Fibroblast of upper back skin (primary cell): ENCODE measurements at places on chromosomes 2 and 18.
A peak's percentile ranks its signal among the peaks of the same experiment; 100 is the strongest.

DNA sequence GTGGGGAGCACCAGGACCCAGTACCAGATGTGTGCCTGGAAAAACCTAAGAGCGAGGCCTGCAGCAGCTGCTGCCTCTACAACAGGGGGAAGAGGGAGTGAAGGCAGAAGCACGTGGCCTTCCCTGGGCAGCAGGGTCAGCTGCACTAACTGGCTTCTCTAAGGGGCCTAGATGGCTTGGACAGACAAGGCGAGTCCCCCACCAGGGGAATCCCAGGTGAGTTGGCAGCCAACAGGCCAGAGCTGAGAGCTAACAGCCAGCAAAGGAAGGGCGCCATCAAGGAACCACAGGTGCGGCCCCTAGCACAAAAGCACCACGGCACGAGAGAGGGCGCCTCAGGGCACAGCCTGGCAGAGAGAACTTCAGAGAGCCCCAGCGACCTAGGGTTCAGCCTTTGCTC is 19.8 kb upstream of the MAL start:
- no peak for DNase-seq

GRCh38 chr18:21218862-21219261 is 23.2 kb upstream of the GREB1L start:
- no peak for DNase-seq

DNA sequence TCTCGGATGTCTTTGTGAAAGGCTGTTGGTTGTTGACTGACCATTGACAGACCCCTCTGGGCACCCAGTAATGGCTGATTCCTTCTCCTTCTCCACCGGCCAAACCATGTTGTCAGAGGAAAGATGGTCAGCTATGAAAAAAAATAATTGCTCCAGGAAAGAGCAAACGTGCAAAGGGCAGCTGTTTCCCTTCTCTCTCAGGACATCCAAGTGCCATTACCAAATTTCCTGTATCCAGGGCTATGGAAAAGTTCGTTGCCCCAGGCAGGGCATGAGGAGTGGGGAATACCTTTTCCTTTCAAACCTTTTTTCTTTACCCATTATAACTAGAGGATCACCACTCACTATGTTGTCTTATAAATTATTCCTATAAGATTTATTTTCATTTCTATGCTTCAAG is 321.5 kb upstream of the HNRNPA3 start:
- no peak for DNase-seq

- no peak for DNase-seq
Observed at GRCh38 chr2:158313734-158314133, 142.8 kb downstream of the CCDC148 start.

- no peak for DNase-seq
Observed at GRCh38 chr2:172097557-172098131, 5.1 kb downstream of the DLX2 start.

DNA sequence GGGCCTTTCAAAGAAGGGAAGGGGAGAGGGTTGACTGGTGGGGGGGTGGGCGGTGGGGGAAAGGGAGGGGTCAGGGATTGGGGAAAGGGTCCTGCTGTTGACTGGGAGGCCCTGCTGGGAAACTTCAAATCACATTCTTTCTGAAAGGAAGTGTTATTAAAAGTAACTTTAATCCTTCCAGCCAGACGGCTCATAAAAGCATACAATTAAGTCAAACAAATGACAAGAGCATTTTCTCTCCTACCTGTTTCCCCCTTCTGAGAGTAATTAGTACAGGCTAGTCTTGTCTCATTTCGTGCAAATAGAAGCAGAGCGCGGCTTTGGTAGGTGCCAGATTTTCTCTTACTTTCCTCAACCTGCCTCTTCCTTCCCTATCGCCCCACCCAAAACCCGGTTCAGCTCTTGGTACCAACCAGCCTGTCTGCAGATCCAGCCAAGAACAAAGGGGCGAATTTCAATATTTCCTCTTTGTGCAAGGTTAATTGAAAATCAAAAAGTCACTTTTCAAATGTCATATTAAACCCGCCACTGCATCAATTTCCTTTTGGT is 2112.6 kb upstream of the PIK3C3 start:
- DNase-seq: no peak

- DNase-seq: no peak
Observed at GRCh38 chr2:239488125-239488524, 87.3 kb upstream of the HDAC4 start.

- DNase-seq: no peak
Observed at GRCh38 chr2:75853436-75853835, 142.7 kb upstream of the GCFC2 start.

DNA sequence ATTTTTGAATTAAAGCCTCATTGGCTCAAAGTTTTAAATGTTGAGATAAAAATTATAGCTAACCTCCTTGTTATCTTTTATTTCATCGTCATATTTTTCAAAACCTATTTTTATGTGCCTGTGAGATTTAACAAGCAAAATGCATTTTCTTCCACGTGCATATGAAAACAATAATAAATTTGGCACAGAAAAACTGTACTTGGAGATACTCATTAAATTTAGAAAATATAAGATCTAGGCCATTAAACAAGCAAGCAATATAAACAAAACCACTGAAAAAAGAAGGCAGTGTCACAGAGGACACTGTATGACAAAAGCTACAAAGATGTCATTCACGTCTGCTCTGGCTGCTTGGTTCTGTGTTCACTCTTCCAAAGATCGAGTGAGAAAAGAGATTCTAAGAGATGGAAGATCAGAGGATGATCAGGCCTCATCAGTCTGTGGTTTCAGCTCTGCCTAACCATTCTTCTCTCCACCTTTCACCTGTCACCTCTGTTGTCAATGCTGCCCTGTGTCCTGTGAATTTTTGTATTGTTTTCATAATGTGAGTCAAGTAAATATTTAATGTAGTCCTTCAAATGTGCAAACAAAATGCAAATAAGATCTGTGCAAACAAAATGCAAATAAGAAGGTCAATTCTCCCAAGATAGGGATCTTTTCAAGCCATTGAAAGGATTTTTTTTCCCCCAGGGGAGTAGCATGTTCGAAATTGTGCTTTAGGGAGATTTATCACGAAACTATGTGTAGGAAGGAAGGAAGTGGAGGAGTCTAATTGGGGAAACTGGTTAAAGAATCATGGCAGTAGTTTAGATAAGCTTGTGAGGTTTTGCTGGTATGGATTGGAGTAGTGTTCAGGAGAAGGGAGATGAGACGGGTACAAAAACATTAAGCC is 138.7 kb upstream of the RBMS1 start:
- no peak for DNase-seq

- DNase-seq: no peak
Observed at GRCh38 chr2:190533968-190534309, 583 bp downstream of the NEMP2 start.

DNA sequence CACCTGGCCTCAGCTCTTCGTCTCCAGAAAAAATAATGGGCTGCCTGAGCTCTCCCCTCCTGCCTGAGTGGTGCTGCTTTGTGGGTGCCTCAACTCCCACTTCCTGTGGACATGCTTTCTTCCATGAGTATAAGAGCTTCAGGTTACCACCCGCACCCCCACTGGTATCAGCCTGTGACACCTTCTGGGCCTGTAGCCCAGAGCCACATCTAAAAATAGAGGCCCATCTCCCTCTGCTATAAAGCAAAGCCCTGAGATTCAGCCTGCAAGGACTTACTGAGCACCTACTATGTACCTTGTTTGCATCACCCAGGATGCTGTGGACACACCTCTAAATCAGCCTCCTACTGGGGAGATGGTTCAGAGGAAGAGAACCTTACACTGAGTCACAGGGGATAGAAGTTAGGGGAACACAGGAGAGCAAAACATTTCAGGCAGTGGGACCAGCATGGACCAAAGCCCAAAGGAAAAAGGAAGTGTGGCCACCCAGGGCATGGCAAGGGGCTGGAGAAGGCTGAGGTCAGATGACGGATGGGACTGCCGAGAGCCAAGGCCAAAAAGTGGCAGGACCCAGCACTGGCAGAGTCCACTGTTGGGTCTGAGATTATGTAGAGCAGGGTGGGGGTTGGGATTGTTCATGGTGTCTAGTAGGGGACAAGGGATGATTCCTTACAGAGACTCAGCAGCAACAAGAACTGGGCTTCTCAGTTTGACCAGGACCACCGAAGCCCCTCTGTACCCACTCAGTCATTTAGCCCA is 123.7 kb upstream of the PPP1CB start:
- DNase-seq: peak; percentile 66

DNA sequence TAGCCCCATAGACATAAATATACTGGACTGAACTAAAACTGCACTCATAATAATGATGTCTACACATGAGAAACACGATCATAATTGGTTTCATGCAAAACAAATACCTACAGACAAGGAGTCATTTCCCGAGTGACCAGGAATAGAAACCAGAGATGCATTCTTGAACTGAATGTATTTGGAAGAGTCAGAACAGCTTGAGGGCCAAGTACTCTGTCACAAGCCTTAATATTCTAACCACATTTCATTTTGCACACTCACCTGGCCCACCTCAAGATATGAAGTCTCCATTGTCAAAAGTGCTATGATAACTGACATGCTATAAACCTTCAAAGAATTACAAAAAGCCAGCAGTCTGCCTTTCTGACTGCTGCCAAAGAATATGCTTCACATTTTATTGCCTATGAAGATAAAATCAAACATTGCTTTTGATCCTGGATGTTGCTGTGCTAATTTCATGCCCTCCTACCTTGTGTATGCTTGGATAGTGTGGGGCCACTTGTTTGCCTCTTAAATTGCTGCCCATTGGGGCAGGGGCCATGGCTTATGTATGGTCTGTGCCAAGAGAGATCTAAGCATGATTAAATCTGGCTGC is 18.9 kb upstream of the ASAP2 start:
- DNase-seq: peak; percentile 67

- DNase-seq: no peak
Observed at GRCh38 chr18:45109706-45110105, 429.0 kb downstream of the SETBP1 start.

- no peak for DNase-seq
Observed at GRCh38 chr2:128026448-128027277, 1.2 kb downstream of the SAP130 start.

GRCh38 chr2:100603414-100603813 is 40.6 kb downstream of the PDCL3 start:
- no peak for DNase-seq

GRCh38 chr2:29000481-29000880 is 19.4 kb downstream of the TOGARAM2 start:
- no peak for DNase-seq

- no peak for DNase-seq
Observed at GRCh38 chr18:35343488-35343935, 708 bp downstream of the ZNF24 start.

GRCh38 chr2:162072976-162073887 is 783 bp downstream of the DPP4 start:
- DNase-seq: no peak

GRCh38 chr2:30915486-30915885 is 108.2 kb upstream of the CAPN13 start:
- DNase-seq: peak; percentile 7

GRCh38 chr2:182245963-182246362 is 180.9 kb downstream of the PDE1A start:
- no peak for DNase-seq

- peak; percentile 73 for DNase-seq
Observed at GRCh38 chr18:24801001-24801400, 340.6 kb downstream of the HRH4 start.

GRCh38 chr18:35276267-35276666 is 13.8 kb downstream of the ZSCAN30 start:
- DNase-seq: no peak
